ENCODE measurements at places on chromosomes 1 and 21.
A peak's percentile ranks its signal among the peaks of the same experiment; 100 is the strongest.

DNA sequence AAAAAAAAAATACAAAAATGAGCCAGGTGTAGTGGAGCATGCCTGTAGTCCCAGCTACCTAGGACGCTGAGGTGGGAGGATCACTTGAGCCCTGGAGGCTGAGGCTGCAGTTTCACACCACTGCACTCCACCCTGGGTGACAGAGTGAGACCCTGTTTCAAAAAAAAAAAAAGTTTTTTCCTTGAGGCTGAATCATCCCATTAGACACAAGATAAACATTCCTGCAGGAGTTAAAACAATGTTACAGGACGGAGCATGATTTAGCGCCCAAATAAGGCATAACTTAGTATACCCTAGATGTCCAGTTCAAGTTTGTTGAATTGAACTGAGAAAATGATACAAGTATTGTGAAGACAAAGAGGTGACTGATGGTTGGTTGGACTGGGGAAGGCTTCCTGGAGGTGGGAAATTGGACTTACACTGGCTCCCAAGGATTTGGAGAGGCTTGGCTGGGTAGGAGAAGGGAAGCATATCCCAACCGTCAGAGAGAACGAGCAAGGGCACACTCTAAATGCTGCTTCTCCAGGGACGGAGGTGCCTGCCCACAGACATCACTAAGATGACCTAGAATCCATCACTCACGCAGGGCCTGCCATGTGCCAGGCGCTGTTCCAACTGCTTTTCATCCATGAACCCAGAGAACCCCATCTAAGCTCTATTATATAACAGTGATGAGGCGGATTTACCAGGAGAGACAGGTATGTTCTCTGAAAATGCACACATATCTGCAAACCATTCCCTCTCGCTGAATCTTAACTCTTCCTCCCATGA lies 610.6 kb downstream of the KIF26B start:
- no peak for DNase-seq

GRCh38 chr1:74010206-74010605 lies 187.8 kb downstream of the LRRIQ3 start:
- no peak for DNase-seq

DNA sequence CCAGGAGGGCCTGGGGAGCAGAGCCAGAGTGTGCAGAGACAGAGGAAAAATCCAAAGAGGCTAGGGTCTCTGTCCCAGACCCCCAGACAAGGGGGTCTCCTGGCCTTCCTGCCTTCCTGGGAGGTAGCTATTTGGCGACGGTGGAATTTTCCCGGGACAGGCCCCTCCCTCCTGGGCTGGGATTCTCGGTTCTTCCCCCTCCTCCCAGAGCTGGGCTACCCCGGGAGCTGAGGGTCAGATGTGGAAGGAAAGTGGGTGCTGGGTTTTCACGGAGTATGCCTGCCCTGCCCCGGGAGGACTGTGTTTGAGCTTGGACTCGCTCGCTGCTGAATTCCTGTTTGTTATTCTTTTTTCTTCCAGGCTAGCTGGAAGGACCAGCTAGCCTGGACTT lies 759 bp downstream of the AMPD2 start:
- no peak for DNase-seq

GRCh38 chr1:181090641-181091126 lies 2.2 kb downstream of the IER5 start:
- DNase-seq = peak; percentile 8

DNA sequence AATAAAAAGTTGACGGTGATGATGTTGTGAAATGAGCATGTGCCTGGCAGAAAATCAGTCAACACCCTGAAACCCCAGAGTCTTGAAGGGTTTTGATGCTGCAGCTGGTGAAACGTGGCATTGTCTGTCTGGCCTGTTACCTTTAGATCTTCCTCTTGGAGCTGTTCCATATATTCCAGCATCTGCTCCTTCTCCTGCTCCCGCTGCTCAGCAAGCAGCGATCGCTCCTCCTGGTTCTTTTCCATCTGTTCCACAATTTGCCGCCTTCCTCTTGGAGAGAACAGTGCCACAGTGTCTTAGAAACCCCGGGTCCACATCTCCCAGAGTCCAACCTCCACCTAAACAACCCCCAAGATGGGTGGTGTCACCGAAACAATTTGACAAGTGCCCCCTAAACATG lies 15.7 kb downstream of the CFAP45 start:
- DNase-seq = no peak

GRCh38 chr1:168097921-168098528 lies 38.7 kb downstream of the GPR161 start:
- no peak for DNase-seq

DNA sequence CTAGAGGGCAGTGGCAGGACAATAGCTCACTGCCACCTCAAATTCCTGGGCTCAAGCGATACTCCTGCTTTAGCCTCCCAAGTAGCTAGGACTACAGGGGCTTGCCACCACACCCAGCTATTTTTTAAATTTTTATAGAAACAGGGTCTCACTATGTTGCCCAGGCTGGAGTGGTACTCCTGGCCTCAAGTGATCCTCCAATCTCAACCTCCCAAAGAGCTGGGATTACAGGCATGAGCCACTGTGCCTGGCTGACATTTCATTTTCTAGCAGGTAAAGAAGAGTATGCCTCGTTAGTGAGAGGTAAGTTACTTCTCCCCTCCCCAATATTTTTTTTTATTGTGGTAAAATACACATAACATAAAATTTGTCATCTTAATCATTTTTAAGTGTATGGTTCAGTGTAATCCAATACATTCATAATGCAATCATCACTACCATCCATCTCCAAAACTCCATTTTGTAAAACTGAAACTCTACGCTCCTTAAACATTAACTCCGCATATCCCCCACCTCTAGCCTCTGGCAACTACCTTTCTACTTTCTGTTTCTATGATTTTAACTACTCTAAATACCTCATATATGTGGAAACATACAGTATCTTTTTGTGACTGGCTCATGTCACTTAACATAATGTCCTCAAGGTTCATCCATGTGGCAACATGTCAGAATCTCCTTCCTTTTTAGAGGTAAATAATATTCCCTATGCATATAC lies 22.4 kb downstream of the ZZZ3 start:
- no peak for DNase-seq

DNA sequence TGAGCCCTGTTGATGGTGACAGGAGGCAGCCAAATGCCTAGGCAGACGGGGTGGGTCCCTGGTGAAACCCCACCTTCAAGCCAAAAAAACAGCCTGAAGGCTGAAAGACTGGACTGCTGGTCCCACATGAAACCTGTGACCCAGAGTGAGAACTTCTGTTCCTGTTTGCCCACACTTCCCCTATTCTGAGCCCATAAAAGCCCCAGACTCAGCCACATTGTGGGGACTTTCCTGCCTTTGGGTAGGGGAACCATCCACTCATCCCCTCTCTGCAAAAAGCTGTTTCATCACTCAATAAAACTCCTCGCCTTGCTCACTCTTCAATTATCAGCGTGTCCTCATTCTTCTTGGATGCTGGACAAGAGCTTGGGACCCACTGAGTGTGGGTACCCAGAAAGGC lies 25.2 kb downstream of the HTR6 start:
- DNase-seq = no peak

- no peak for DNase-seq
These were observed 1.2 kb downstream of the GPR52 start for GRCh38 chr1:174448974-174449373.

GRCh38 chr1:223776075-223776814 lies 63.9 kb downstream of the CAPN2 start:
- DNase-seq = peak; percentile 13

- DNase-seq = no peak
These were observed 368.8 kb upstream of the TMPRSS15 start for GRCh38 chr21:18772404-18772803.

GRCh38 chr21:30984889-30985288 lies 53.4 kb downstream of the KRTAP19-8 start:
- DNase-seq = no peak

All from effector memory CD4-positive, alpha-beta T cell (primary cell).